CD8-positive, alpha-beta memory T cell (primary cell): ENCODE measurements at places on chromosomes 16 and 17.

DNA sequence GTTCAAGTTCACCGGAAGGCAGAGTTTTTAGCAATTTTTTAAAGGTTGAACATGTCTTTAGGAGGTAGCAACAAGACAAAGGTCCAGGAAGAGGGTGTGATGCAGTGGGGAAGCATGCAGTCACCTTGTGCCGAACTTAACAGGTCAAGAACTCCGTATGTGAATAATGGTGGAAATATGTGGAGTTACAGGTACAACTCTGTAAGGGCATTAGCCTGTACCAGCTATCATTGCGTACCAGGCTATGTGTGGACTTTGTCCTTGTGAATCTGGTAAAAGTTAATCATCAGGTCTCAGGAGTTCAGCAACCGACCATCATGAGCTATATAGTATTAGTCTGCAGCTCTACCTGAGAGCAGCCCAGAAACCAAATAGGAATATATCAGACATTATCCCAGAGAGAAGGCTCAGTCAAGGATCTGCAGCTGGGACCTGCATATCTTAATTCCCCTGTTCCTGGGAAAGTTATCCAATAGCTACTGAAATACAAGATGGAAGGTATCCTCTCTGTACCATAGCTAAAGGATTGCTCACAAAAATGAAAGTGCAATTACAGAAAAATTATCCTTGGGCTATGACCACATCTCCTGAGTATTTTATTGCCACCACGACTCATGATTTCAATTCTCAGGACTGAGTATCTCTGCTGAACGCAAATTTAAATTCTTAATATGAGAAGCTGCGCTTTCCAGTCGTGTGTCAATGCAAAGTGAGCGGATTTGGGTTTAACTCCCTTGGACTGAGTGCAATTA lies 469.3 kb downstream of the CDH13 start:
- DNase-seq, result no peak

GRCh38 chr17:43857957-43858600 lies 11.1 kb downstream of the CD300LG start:
- no peak for DNase-seq

- no peak for DNase-seq
Observed at GRCh38 chr16:17602678-17603077, 131.9 kb upstream of the XYLT1 start.

DNA sequence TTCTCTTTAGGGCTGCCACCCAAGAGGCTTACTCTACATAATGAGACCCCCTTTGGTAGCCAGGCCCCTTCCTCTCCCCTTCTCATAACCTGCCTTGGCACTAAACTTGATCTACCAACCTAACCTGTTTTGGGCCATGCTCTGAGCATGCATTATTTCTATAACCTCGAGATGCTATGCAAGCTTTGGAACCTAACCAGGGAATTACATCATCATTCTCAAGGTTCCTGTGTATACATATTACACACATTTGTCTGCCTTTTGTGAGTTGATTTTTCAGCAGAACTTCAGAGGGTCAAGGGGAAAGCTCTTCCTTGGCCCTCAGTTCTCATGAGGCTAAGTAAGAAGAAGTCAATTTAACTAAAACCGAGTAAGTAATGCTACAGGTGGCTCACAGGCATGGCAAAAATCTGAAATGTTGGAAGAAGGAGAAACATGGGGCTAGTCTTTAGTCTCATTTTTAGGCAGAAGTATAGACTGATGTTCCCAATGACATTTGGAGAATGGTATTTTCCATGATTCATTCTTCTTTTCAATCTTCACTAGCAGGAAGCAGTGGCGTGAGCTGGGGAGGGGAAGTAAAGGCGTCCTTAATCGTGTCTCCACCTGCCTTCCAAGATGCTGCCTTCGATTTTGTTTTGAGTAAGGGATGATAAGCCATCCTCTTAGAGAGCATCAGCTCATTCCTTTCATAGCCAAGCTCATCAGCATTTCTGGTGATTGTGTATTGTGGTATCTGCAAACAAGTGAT lies 308.4 kb downstream of the ABCC12 start:
- DNase-seq, result no peak

DNA sequence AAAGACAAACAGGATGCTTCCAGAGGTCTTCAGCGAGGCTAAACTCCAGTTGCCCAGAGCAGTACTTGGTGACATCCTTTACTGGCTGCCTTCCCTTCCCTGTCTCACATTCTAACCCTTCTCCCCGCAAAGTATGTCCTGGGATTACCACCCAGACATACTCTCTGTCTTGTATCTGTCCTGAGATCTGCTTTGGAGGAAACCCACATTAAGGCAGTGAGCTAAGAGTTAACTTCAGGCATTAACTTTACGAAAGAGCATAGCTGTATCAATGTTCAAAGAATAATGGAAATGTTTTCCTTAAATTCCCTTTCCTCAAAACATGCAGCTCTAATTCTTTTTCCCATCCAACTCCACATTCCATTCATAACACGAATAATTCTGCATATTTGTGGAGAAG lies 385.2 kb downstream of the NPIPA8 start:
- DNase-seq, result no peak

DNA sequence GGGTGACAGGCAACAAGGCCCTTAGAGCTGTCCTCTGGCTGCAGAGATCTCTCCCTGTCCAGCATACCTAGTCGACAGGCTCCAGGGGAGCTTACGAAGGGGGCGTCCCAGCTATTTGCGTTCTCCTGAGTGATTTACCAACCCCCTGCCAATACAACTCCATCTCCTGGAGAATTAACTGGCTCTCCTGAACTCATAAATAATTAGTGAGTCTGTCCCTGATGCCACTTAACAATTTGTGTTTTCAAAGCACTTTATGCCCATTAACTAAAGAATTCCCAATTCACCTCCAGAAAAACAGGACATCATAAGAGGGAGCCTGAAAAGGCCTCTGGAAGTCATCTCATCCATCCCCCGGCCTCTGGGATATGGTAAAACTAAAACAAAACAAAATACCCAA lies 26.7 kb downstream of the SDK2 start:
- no peak for DNase-seq

- peak; percentile 10 for DNase-seq
Observed at GRCh38 chr17:35314415-35315216, 58.8 kb downstream of the SLFN11 start.

- peak; percentile 30 for DNase-seq
Observed at GRCh38 chr17:1374431-1375177, 25.4 kb downstream of the YWHAE start.

DNA sequence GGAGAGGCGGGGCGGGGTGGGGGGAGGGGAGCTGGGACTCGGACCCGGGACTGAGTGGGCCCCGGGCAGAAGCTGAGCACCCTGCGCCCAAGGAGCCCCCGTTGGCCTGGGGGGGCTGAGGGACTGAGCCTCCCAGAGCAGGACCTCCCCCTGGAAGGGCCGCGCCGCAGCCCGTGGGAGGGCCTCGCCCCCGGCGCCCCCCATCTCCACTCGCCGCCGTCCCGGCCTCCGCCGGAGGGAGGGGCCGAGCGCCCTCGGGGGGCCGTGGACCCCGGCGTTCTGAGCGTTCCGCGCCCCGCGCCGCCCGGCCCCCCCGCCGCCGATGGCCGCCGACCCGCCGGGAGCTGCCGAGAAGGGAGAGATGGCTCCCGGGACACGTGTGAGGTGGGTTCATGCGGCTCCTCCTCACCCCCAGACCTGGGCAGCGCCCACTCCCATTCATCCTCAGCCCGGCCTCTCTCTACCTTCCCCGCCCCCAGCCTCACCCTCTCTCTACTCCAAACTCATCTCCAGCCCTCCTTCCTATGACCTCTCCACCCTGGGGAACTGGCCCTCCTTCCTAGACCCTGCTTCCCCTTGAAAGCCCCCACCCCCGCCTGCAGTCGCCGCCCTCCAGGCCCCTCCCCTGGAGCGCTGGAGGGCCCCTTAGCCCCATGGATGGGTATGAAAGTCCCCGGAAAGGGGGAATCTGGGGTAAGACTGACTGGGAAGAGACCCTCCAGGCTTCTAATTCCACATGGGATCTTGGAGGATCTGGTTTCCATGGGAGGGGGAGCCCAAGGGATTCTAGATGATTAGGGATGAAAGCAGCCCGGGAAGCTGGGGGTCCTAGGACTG lies 922 bp downstream of the FBXL19 start:
- no peak for DNase-seq

DNA sequence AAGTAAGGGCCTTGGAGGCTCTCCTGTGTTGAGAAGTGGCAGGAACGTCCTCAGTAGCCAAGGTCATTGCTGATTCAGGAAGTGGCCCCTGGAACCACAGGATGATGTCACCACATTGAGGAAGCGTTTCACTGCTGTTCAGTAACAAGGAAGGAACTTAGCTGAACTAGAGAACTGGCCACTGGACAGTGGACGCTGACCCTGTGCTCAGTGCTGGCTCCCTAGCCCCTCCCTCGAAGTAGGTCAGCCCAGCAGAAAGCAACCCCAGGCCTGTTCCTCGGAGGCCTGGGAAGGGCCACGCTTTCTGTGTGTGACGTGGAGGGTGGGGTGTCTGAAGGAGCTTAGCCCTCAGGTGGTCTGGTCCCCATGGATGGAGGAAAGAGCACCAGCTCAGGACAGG lies 58.3 kb downstream of the B9D1 start:
- no peak for DNase-seq

DNA sequence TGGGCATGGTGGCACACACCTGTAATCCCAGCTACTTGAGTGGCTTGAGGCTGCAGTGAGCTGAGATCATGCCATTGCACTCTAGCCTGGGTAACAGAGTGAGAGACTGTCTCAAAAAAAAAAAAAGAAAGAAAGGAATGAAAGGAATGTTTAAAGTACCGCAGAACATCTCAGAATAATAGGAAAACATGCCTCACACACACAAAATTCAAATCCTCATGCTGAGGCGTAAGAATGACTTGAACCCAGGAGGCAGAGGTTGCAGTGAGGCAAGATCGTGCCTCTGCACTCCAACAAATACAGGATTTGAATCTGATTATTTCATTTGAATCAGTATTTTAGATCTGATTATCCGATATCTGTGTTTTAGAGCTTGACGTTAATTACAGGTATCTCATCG lies 21.3 kb upstream of the GAA start:
- DNase-seq, result no peak
